GM12865 (cell line): ENCODE measurements at places on chromosomes 4 and X.

DNA sequence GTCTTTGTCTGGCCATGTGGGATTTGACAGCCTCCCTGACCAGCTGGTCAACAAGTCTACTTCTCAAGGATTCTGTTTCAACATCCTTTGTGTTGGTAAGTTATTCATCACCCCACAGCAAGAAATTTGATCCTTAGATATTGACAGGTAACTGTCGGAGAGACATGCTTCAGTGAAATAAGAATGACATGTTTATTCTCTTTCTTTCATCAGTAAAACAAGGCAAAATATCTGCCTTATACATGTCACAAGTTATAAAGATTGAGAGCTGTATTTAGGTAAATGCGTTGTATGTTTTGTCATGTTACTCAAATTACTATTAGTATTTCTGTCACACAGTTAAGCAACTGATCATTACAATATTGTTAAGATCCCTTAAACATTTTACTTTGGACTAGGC, 46.9 kb downstream of the SEPTIN11 start:
- DNase-seq = no peak

DNA sequence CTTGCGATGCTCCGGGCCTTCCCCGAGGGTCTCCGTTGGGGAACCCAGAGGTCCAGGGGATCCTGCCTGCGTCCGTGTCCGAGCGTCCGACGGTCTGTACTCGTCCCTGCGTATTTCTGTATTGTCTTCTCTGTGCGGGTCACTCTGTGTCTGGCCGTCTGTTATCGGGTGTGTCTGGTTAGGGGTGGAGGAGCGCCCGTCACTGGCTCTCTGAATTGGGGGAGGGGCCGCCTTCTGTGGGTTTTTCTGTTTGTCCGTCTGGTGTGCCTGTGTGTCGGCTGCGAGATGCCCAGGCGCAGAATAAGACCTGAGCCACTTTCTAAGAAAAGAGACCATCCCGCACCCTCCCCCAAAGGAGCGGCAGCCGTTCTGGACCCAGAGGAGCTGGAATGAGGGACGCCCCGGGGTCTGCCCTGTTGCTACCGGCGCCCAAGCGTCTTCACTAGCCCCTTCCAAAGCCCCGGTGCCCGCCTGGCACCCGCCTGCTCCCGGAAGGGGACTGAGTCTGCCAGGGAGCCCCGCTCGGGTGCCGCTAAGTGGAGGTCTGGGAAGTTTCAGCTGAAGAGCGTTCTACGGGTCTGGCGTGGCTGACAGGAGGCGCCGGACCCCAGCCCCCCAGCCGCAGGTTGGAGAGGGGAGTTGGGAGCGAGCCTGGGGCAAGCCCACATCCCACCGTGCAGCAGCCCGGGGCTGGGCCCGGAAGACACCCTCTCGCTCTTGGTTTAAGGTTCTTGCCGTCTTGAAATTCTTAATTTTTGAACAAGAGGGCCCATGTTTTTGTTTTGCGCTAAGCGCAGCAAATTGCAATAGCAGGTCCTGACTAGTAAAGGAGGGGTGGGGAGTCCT, 1.0 kb upstream of the OTOP1 start:
- DNase-seq = no peak

- DNase-seq = no peak
Measured at GRCh38 chr4:38656111-38656510, 7.9 kb upstream of the KLF3 start.

- DNase-seq = peak; percentile 3
Measured at GRCh38 chrX:20547611-20548051, 280.9 kb upstream of the RPS6KA3 start.

DNA sequence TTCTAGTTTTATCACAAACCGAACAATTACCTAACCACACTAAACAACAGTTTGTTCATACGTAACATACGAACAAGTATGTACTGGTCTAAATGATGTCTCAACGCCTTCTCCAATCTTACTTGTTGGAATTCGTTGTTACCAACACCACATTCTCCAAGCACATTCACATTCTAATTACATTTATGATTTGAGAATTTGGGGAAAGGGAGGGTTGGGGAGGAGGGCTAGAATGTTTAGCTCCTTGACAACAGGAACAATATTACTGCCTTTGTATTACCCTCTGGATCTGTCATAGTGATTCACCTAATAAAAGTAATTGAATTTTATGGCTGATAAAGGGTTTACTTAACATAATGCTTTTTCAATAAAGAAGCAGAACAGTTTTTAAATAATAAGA, 24.4 kb downstream of the LCORL start:
- no peak for DNase-seq

- DNase-seq = no peak
Measured at GRCh38 chrX:68648960-68649359, 1.5 kb downstream of the STARD8 start.

DNA sequence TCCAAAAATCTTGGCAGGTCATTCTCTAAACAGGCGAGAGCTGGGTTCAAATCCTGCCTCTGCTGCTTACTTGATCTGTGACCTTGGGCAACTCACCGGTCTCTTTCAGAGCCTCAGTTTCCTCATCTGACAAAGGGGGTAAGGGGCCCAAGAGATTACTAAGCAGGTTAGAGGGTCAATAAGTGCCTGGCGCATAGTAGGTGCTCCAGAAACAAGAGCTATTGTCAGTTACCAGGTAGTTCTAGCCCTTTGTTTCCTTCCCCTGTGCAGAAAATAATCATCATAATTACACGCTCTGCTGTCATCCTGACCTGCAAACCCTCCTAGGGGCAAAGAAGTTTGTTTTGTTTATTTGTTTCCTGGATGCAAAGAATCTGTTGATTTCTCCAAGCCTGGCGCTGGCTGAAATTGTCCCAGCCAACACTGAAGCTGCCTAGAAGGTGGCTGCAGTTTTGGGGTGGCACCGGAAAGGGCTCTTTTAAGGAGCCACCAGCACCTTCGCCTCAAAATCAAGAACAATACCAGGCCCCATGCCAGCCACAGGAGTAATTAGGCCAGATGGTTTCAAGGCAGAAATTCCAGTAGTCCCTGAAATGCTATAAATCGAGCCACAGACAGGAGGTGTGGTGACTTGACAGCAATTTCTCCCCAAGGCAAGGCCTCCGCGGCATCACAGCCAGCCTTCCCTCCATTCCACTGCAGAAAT, 10.2 kb upstream of the KIAA0232 start:
- no peak for DNase-seq

DNA sequence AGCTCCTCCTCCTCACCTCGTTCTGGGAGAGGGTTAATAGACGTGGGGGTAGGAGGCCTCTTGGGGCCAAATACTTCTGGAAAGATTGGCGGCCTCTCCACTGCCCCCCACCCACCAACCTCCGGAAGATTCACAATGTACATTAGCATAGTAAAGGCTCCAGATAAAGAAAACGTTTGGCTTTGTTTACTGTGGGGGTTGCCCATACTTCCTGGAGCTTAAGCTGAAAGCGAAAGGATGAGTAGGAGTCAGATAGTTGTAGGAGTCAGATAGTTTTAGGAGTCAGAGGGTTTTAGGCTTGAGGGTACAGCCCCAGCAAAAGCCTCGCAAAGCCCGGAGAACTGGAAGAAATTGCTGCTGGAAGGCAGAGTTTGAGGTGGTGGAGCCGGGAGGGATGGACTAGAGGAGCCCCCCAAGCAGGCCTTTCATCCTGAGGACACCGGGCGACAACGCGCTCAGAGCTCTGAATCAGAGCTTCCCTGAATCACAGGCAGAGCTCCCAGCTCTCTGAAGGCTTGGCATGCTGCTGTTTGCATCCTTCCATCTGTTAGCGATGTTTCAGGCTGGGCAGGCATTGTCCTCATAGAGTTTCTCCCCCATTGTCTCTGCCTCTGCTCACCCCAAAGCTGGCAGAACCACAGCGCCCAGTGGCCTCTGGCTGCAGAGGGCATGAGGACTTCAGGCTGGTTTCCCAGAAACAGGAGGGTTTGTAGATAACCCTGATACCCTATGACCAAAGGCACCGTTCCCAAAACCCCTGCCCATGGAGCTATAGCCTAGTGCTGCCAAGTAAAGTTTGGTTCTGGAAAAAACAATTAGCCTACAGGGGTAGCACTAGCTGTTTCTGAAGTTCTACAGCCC, 280.7 kb downstream of the BCOR start:
- DNase-seq = no peak

- DNase-seq = no peak
Measured at GRCh38 chr4:88939697-88940096, 117.3 kb downstream of the FAM13A start.

DNA sequence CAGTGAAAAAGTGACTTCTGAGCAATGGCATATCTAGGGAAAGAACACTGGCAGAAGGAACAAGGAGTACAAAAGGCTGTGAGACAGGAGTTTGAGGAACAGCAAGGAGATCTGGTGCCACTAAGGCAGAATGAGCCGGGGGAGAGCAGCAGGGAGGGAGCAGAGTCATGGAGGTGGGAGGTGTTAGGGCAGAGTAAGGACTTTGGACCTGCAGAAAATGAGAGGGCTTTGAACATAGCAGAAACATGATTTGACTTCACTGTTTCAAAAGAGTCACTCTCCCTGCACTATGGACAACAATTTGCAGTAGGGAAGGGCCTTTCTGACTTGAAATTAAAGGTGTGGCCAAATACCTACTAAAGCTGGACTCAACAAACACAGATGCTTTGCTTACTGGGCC, 356.2 kb downstream of the ADGRL3 start:
- DNase-seq = no peak

- no peak for DNase-seq
Measured at GRCh38 chrX:106606571-106606970, 5.2 kb upstream of the RADX start.

DNA sequence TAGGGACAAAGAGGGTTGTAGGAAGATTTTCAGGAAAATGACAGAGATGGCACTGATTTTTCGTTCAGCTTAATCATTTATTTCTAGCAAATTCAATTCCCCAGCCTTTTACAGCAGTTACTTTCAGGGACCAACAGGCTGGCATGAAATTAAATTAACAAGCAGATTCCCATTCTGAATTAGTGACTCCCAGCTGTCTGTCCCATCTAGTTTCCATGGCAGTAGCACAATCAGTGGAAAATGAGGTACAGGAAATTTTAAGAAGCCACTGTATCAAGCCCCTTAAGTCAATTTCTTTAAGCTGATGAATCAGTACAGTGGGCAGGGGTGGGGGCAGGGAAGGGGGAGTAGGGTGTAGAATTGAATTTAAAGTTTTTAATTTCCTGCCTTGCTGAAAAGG, 121.1 kb upstream of the TEX13C start:
- DNase-seq = no peak

GRCh38 chrX:94560930-94561329, 886.9 kb downstream of the FAM133A start:
- no peak for DNase-seq

- DNase-seq = no peak
Measured at GRCh38 chr4:186169333-186169944, 21.9 kb upstream of the CYP4V2 start.

DNA sequence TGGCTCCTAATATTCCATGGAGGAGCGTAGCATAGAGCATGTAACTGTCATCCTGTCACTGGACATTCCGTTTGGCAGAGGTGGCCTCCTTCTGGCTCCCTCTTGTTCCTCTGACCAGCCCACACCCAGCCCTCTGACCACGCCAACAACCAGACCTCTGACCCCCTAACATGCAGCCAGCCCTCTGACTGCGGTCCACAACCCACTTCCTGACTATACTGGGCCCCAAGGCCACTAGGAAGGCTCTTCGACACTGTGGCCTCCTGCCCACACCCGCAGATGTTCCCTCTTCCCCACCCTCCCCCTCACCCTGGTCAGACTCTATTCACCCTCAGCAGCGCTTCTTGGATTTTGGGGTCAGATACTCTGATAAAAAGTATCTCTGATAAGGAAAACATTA, 141.4 kb downstream of the EVC2 start:
- no peak for DNase-seq

DNA sequence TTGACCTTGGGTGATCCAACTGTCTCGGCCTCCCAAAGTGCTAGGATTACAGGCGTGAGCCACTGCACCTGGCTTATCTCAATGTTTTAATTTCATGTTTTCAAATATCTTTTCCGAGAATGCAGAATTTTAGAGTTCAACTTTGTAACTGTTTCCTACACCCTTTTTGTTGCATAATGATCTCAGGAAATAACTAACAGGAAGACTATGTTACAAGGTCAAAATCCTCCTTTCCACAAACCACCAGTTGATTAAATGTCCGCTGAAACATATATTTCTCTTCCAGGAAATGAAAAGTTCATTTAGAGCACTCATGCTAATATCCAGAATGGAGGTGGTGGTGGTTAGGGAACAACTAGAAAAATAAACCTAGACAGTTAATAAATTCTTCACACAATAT, 377.8 kb downstream of the PPP4R3C start:
- no peak for DNase-seq

DNA sequence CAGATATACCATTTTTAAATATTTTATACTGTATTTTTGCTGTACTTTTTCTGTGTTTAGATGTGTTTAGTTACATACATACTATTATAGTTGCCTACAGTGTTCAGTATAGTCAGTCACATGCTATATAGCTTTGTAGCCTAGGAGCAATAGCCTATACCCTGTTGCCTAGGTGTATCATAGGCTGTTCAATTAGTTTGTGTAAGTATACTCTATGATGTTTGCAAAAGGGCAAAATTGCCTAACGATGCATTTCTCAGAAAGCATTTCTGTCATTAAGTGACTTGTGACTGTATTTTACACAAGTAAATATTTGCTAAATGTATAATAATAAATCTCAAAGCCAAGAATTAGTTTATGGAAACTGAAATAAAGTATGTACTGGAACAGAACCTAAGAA, 9.5 kb downstream of the ETFDH start:
- no peak for DNase-seq

GRCh38 chr4:38734446-38734845, 48.3 kb downstream of the TLR10 start:
- DNase-seq = no peak

GRCh38 chr4:55214172-55214571, 88.8 kb upstream of the KDR start:
- no peak for DNase-seq

DNA sequence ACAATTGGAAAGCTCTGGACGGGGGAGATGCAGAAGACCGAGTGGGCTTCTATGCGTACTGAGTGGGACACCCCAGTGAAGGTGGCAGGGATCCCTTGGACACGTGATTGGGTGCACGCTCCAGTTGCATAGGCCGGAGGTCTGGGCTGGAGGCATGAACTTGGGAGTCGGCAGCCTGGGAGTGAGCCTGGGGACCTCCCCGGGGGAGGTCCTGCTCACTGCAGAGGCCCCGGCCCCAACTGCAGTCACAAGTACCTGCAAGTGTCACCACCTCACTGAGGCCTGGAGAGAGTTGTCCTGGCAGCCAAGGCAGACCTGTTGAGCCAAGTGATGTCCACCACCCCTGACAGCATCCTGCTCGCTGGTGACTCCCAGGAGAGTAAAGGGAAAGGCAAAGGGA, 49.3 kb upstream of the HMX1 start:
- no peak for DNase-seq

DNA sequence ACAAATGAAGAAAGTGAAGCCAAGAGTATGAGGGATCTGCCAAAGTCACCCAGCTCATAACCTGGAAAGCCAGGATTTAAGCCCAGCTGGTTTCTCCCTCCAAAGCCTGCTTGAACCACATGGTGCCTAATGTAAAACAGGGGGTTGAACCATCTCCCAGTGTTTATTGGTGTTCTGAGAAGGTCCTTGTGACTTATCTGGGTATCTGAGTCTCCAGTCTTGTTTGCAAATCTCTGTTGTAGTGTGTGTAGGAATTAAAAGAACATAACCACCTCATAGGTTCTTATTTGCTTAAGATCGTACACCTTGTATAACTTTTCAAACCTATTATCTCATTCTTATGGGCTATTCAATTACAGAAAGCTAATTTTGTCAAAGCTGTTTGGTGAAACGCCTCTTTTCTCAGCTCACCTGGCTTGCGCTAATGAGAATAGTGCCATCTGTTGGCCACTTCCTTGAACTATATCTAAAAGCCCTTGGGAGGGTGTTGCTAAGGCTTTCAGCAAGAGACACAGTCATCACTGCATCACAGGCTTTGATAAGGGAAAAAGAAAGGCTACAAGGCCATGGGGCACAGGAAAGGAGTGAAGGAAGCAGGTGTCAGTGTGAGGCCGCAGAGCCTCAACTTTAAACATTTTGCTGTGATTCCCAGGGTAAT, 34.0 kb downstream of the ETDB start:
- peak; percentile 65 for DNase-seq
